ENCODE measurements at places on chromosomes 5 and 9.

DNA sequence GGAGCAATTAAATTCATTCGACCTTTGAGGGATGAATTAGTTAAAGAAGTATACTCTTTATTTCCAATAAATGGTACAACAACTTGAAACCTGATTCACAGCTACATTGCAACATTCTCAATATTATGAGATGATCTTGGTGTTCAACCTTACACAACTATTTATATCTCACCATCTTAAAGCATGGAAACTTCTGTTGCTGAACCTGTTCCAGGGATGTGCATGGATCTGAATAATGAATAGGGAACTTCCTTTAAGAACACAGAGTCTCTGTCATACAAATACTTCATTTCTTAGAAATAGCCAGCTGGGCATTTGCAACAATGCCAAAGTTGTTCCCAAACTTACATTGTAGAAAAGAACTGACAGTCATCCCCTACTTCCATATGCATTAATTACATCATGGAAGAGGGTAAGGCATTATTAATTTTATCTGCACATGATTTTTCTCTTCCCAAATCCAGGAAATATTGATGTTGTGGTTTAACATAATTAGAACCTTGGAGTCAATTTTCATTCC lies 39.8 kb upstream of the CCDC112 start:
- DNase-seq = no peak

GRCh38 chr5:44536650-44537260 lies 147.5 kb upstream of the FGF10 start:
- DNase-seq = no peak

DNA sequence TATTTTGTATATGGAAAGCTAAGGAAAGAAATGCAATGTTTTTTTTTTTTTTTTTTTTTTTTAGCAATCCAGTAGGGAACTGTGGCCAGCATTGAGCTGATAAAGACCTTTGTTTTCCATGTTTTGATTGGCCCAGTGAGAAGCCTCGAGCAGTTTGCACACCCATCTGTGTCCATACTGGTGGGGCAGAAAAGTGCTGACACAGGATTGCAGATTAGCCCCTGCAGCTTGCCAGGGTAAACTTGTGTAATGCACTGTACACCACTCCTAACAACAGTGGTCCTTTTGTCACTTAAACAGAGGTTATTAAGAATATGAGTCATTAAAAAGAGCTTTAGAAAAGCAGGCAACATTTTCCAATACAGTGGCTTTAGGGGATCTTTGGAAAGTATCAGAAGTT lies 132.8 kb upstream of the CDKN2B start:
- DNase-seq = no peak

DNA sequence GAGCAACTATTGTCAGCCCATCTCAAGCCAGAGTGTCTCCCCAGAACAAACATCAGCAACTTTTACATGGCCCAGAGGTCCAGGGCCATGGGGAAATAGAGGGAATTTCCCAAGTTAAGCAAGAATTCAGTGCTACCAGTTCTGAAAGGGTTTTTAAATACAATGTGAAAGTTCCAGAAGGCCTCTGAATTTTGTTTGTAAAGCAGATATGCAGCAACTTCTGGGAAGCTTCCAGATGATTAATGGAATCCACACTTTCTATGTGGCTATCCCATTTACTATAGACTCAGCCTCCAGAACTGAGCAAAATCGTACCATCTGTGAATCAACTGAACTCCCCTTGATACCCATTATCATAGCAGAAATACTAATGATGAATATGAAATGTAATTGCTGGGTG lies 93.8 kb downstream of the FEM1C start:
- DNase-seq = no peak

DNA sequence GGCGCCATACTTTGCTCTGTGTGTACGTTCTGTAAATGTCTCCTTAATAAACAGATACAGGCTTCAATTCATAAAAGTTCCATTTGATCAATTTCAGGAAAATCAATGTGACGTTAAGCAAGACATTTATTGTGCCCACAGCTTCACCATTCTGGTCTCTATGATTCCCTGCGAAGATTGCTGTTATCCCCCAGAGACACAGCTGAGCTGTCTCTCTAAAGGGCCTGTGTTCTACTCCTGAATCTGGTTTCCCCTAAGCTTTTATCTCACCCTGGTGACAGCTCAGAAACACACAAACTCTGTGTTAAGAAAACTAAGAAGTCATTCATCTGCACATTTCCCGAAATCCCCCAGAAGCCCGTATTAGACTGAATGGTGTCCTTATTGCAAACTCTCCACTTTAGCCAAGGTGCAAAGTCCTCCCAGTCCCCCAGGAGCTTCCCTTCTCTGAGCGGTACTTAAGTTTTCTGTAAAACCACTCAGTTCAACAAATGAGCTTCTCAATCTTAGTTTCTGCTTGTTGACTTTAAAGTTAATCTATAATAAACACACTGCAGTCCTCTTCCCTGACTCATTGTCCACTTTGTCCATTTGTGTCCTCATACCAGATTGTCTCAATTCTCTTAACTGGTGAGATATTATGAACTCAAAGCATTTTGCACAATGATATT lies 1.4 kb upstream of the C5orf15 start:
- DNase-seq = no peak

DNA sequence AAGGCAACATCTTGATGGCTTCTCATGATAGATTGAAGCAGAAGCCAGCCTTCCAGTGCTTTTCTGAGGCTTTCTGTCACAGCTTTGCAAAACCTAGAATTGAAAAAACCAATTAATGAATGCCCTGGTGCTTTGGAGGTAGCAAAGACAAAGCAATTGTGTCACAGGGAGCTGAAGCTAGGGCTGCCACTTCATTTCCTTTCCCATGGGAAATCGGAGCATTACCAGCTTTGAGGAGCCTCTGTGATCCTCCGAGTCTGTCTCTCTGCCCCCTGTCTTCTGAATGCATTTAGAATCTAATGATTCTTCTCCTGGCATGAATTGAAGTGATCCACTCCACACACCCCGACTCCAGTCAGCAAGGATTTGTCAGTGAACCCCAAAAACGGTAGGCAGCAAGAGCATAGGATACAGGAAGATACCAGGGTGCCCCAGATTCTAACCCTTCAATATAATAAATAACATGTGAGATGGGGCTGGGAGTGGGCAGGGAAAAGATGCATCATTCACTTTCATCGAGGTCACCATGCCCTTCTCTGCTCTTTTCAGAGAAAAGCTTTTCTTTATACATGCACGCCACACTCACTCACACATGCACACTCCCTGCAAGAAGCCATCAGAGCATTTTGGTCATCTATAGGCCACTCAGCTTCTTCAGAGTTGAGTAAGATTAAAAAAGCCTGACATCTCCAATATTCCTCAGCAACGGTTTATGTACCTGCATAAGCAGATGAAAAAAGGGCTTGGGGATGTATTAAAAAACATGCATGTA lies 247.7 kb upstream of the ZNF462 start:
- DNase-seq = no peak

DNA sequence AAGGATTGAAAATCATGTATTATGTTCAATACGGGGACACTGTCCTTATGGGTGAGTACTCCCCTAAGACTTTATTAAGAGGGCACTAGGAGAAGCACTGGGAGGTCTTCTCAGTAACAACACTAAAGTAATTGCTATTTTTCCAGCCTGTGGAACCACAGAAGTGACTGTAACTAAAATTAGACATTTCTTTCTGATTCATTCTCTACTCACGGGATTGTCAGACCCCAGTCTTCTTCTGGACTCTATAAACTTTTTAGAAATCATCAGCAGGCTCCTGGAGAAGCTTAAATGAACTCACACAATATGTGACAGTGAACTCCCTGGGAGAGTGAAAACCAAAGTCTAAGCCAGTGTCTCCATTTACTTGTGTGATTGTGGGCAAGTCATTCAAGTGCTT lies 14.5 kb downstream of the TLR4 start:
- no peak for DNase-seq

DNA sequence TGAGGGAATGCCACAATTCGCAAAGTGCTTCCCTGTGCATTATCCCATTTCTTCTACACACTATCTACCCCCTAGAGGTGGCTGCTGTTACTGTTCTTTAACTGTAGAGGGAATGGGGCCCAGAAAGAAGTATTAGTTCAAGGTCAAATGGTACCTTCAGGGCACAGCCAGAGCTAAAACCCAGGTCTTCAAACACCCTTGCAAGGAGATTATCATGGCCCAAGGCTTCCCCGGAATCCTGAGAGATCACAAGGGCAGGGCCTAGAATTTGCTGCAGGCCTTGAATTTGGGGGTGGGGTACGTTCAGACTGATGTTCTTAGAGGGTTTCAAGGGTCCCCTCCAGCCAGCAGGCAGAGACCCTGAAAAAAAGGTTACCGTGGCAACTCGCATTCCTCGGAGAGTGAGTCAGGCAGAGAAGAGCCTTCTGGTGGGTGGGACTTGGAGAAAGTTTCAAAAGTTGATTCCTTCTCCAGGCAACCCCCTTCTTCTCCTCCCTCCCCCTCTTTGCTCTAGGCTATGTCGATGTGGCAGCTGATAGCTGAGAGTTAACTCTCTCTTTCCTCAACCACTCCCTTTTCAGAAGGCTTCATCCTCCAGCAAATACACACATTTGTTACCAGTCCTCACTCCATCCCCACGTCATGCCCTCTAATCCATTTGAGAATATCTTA lies 1.9 kb downstream of the SPARC start:
- DNase-seq = no peak

DNA sequence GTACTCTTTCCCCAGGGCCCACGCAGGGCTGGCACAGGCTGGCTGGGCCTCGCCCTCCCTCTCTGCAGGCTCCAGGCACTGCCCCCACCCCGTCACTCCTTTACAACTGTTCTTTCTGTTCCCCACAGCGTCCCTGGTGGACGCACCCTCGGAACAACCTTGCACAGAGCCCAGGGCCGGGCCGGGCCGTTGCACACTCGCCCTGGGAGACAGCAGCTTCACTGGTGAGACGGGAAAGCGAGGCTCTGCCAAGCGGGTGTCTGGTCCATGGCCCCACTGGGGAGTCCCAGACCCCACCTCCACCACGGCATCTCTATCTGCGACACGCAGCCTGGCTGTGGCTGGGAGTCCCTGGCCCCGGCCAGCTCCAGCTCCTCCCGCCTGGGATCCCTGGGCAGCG lies 18.4 kb upstream of the QSOX2 start:
- no peak for DNase-seq

GRCh38 chr5:35195472-35195852 lies 34.8 kb downstream of the PRLR start:
- DNase-seq = no peak

DNA sequence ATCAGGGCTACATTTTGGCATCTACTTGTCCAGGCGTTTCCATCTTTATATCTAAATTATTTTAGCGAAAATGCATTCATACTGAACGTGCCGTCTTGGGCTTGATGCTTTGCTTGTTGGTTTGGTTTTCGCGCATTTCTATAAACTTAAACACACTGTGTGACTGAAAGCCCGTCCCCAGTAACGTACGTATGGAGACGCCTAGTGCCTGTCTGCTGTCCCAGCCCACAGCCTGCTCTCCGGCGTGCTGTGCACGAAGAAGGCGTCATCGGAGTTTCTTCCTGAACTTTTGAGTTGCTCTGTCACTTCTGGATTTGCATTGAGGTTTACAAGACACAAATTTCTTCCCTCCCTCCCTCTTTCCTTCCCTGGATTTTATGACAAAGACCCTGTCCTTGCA lies 40.6 kb upstream of the IRX4 start:
- DNase-seq = no peak

- no peak for DNase-seq
These were observed 949 bp downstream of the SNCB start for GRCh38 chr5:176629317-176629852.

DNA sequence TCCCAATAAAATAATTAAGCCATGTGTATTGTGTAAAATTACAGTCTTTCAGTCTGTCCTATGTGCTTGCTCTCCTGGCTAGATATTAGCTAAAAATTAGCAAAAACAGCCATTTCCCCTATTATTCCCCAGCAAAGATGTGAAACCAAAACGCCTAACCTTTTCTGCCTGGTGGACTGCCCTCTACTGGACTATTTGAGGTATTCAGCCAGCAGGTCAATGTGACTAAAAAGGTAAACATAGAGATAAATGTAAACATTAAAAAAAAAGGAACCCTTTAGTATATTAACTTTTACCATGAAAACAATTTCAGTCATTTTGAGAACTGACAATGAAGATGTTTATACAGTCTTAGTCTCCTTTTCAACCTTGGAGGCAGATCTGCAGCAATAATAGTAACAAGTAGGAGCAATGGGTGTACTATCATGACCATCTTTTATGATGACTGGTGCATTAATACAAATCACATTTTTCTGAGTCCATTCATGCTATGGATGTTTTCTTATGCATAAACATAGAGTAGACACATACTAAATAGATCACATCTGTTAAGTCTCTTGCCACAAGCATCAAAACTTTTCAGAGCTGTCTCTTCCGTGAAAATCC lies 10.1 kb downstream of the ATG12 start:
- no peak for DNase-seq

DNA sequence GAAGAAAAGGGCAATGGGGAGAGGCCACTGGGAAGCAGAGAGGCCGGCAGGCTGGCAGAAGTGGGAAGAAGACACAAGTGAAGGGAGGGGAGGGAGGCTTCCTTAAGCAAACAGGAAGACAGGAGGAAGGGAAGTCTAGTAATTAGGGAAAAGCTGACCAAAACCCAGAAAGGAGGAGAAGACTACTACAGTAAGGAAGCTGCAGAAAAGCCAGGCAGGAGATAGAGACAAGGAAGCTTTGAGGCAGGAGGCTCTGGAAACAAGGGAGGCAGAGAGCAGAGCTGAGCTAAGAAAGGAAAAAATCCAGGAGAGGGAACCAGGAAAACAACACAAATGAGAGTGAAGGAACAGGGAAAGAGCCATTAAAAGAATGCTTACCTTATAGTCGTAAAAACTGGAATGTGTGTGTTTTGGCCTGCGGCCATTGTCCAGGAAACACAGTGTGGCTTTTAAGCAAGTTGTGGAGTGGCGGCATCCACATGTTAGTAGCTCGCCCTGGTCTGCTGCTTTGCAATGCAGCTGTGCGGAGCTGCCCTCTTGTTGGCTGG lies 317.1 kb upstream of the CLINT1 start:
- no peak for DNase-seq

GRCh38 chr5:150690760-150691159 lies 10.1 kb downstream of the RBM22 start:
- no peak for DNase-seq

DNA sequence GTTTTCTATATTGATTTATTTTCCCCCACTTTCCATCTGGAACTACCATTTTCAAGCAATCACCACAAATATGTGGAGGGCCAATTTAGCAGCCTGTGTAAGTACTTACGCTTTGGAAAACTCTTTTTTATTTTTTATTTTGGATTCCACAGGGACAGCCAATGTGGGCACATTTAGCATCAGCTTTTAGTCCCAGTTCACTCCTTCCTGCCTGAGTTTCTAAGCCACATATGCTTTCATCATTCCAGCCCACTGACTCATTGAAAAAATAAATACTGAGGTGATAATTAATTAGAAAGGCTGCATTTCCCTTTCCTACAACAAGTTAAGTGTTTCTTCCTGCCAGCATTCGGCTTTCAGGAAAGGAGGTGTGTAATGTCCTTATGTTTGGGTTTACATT lies 76.8 kb downstream of the TMEM167A start:
- no peak for DNase-seq

GRCh38 chr5:139676406-139676805 lies 28.3 kb downstream of the CXXC5 start:
- DNase-seq = no peak

DNA sequence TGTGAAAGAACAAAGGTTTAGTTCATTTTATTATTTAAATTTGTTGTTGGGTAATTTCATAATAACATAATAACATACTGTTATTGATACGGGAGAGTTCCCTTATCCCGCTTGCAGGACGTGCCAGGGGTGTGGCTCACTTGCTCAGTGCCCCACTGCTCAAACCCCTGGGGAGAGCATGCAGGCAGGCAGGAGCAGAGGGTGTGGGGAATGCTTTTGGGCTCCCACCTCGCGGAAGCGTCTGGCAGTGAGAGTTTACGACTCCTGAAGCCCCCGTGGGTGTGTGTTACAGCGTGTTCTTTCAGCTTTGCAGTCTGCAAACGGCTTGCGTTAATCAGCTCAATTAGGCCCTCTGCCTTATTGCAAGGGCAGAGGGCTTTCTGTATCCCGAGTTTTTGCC lies 675.9 kb downstream of the SEMA5A start:
- DNase-seq = no peak

All from activated T-helper 9 cell treated with anti-CD3 and anti-CD28 coated beads, Interleukin-2, amount 50 U/mL, for 16 hours (primary cell).